ENCODE measurements at places on chromosomes 11 and 22.

DNA sequence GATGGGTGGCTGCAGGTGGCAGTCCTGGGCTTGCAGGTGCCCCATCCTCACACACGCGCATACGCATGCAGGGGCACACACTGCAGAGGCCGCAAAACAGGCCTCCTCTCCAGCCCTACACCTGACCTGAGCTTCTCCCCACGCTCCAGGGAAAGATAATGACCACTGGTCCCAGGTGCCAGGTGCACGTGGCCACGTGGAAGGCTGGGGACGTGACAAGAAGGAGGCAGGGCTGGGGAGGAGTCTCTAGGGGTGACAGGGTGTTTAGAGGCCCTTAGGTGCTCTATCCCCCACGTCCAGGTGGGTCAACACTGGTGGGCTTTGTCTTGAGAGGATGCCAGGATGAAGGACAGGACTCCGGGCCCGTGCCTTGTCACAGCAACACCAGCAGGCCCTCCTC, 23.5 kb upstream of the CPT1A start:
- no peak for DNase-seq

DNA sequence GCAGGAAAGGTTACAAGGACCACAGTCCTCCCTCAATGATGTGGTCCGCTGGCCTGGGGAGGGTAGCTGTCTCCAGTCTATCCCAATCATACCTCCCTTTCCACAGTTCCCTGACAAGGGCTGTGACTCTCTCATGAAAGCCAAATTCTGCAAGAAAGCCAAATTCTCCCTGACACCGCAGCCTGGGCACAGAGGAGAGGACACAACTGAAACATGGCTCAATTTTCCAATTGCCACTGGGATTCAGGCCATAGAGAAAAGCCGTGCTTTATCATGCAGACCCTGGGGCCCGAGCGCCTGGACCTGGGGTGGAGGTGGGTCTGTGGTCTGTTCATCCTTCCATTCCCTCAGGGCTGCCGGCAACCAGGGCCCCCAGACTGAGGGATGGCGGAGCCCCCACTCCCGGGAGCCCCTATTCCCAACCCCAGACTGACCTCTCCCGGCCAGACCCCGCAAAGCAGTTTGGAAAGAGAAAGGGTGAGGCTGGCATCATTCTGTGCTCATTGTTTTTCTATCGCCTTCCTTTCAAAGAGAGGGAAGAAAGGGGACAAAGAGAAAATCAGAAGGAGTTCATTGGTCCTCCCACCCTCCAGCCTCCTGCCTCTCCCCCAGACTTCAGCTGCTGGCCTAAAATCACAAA, 239.5 kb downstream of the BUD13 start:
- DNase-seq: no peak

DNA sequence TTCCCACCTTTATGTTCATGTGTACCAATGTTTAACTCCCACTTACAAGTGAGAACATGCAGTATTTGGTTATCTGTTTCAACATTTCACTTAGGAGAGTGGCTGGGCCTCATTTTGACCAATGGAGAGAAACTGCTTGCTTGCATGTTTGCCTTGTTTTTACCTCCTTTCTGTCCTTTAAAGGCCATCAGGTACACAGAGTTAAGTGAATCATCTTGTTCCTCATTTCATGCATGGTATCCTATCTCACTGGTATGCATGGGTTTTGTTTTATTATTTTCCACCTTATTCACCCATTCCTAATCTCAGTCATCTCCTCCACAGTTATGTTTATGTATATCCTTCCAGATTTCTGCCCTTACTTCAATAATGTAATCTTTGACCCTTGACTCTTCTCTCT, 101.0 kb downstream of the ELP4 start:
- no peak for DNase-seq

GRCh38 chr22:24175160-24175808, 6.0 kb upstream of the SUSD2 start:
- DNase-seq: peak; percentile 37

DNA sequence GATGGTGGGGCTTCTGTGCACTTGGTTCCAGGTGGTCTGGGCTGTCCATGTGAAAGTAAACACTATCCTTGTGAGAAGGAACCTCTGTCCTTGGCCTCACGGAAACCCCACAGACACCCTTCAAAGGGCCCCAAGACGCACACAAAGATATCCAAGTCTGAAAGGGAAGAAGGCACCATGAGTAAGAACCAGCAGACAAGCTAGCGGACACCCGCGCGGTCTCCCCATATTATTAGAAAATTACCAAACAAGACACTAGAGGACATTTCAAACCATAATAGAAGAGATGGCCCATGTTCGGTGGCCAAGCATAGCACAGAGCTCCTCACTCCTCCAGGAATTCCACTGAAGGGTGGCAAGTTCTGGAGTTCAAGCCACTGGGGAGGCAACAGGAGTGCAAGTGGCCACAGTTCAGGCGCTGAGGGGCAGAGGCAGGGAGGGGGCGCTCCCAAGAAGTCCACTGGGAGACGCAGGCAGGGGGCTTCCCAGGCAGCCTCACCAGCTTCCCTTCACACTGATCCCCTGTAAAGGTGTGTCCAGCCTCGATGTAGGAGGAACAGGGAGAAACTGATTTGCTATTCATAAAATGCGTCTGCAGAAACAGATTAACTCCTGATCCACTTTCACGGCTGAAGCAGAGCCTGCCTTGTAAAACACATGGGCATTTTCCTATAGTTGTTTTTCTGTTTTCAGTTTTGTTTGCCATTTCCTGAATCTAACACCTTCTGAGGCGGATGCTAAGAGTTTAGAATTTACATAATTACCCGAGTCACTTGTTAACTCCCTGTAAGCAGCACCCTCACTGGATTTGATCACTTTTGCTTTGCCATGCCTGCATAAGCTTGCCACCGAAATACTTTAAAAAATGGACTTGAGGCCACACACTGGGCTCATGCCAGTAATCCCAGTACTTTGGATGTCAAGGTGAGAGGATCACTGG, 9.1 kb upstream of the PPARA start:
- no peak for DNase-seq

GRCh38 chr11:105490333-105490732, 119.5 kb upstream of the GRIA4 start:
- no peak for DNase-seq

- no peak for DNase-seq
These were observed 24.0 kb upstream of the RIC3 start for GRCh38 chr11:8192896-8193209.

DNA sequence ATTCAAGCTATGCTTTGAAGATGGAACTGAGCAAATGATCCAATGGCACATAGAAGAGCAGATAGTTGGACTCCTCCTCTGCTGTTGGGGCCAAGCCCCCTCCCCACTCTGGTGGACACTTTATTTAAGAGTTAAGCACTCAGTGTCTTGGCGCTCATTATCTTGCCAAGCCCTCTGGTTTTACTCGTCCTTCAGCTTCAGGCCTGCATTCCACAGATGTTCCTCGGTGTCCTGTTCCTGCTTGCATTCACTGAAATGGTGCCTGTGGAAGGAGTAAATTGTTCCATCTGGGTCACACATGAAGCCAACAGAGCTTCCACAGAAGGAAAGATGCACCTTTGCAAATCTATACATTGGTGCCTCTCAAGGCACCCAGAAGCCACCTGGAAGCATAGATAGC, 26.1 kb downstream of the MAML2 start:
- no peak for DNase-seq

DNA sequence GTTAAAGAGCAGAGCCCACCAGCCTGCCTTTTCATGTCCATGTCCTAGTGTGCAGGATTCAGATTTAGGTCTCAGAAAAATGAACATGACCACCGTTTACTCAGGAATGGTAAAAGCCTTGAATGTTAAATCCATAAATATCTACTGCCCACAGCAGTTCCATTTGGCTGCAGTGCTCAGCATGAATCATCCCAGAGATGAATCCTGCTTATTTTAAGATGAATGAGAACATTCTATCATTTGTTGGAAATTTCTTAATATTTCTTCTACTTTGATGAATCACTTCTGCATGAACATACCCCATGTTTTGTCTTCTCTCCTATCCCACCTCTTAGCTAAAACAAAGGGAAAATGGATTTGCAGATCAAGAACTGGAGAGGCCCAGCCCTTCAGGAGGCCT, 47.5 kb upstream of the AQP11 start:
- no peak for DNase-seq

DNA sequence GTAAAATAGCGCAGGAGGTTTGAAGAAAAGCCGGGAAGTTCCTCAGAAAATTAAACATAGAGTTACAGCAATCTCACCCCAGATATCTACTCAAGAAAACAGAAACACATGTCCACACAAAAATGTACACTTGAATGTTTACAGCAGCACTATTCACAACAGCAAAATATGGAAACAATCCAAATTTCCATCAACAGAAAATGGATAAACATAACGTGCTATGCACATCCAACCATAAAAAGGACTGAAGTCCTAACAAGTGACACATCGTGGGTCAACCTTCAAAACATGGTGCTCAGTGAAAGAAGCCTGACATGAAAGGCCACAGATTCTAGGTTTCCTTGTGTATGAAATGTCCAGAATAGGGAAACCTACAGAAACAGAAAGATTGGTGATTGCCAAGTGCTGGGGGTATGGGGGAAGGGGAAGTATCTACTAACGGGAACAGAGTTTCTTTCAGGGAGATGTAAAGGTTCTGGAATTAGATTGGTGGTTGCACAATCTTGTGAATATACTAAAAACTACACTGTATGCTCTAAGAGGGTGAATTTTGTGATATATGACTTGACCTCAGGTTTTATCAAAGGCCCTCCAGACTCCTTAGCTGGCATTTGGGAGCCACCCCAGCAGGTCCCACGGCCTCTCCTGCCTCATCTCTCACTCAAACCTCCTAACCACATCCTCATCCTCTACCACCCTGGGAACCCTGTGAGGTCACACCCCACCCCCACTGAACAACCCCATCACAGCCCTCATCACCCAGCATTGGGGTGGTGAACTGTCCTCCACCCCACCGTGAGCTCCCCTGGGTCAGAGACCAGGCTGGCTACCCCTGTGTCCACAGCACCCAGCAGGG, 69.2 kb upstream of the PRR5 start:
- DNase-seq: no peak

GRCh38 chr22:36147196-36147791, 13.3 kb downstream of the APOL3 start:
- DNase-seq: no peak

DNA sequence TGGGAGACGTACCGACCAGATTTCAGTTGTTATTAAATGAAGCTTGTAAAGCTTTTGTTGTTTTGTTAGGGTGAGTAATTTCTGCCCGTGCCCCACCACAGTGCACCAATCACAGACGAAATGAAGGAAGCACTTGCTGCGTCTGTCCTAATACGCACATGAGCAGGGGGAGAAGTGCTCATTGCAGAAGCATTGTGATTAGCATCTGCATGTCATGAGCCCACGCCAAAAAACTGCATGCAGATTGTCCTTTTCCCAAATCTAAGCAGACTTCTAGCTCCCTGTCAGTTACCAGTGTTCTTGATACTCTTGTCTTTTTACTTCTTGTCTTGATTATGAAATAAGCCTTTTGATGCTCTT, 15.5 kb downstream of the RBX1 start:
- DNase-seq: no peak

- no peak for DNase-seq
These were observed 654.6 kb upstream of the API5 start for GRCh38 chr11:42657169-42657568.

- DNase-seq: no peak
These were observed 8.0 kb downstream of the POU2AF1 start for GRCh38 chr11:111370902-111371578.

- DNase-seq: no peak
These were observed 7.2 kb upstream of the NIPSNAP1 start for GRCh38 chr22:29587938-29588699.

DNA sequence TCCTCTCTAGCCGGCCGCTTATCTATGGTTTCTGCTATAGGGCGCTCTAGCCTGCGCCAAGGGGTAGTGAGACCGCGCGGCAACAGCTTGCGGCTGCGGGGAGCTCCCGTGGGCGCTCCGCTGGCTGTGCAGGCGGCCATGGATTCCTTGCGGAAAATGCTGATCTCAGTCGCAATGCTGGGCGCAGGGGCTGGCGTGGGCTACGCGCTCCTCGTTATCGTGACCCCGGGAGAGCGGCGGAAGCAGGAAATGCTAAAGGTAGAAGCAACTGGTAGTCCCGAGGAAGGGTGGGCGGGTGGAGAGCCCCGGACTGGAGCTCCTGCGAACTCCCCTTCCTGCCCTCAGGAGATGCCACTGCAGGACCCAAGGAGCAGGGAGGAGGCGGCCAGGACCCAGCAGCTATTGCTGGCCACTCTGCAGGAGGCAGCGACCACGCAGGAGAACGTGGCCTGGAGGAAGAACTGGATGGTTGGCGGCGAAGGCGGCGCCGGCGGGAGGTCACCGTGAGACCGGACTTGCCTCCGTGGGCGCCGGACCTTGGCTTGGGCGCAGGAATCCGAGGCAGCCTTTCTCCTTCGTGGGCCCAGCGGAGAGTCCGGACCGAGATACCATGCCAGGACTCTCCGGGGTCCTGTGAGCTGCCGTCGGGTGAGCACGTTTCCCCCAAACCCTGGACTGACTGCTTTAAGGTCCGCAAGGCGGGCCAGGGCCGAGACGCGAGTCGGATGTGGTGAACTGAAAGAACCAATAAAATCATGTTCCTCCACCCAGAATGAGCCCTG, at the start of the genes LBHD1 and UQCC3:
LBHD1 (minus strand) TSS at position 660 of the 782 bp plus-strand sequence. CDS start 2,236 bp downstream, outside the sequence.
UQCC3 (plus strand) TSS at position 66 of the 782 bp plus-strand sequence; CDS start at position 139, 73 bp downstream.
- peak; percentile 48 for DNase-seq

DNA sequence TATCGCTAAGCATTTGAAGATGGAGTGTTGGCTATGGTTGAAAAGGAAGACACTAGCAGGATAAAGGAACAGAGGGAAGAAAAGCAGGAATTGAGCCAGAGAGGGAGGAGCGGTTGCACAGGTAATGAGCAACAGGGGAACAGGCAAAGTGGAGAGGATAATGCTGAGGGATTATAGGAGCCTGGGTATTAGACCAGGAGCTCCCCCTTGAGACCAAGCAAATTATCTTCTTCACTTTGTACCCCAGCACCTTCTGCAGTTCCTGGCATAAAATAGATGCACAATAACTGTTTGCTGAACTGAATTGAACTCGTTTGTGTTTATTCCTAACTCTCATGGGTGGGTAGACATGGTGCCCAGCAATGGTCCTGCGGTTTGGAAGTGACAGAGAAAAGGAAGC, 54.6 kb upstream of the OR5P2 start:
- DNase-seq: no peak

DNA sequence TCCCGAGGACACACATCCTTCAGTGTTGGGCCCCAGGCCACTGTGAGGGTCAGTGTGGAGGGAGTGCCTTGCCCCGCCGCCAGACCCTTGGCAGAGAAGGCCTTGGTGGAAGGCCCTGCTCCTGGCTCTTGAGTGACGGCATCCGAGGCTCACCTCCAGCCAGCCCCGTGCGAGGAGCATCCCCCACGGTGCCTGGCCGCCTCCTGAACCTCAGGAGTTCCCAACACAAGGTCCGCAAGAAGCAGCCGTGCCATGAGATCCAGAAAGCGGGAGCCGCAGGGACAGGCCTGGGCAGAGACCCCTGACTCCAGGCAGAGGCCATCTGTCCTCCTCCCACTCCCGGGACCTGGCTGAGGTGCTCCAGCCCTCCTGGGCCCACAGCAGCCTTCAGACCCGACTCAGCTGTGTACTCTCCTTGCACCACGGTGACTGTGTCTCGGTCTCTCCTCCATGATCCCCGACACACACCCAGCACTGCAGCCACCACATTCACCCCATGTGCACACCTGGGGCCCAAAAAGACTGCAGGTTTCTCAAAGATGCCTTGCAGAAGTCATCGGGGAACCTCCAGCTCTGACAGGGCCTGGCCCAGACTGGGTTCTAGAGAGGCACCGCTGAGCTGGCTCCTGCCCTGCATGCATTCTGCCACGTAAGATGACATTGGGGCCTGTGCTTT, 870.2 kb downstream of the BRD1 start:
- no peak for DNase-seq
